Activated naive CD4-positive, alpha-beta T cell (primary cell): ENCODE measurements at places on chromosomes 7 and 10.

- no peak for DNase-seq
These were observed 13.7 kb downstream of the LBX1 start for GRCh38 chr10:101215397-101216206.

DNA sequence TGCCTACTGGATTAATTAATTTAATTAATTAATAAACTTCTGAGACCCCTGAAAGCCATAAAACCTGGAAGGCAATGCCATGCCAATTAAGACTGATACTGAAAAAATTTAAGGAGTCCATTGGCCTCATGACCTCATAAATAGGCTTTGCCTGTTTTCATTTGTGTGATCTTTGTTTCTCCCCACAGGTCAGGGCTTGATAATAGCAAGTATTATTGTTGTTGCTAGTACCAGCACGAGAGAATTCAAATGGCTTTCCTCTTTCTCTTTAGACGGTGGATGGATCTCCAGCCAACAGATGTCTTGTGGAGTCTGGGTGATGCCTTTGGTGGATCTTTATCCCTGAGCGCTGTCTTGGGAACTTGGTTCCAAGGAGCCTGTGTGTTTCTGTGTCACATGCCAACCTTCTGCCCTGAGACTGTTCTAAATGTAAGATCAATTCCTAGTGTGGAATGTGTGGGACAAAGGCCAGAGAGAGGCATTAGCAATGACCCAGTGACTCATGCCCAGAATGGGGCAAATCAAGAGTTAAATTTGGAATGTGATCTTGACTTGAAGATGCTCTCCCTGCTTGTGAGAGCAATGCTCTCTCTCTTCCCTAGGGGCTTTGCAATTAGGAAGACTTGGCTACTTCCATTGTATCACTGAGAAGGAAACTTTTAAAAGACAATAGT, 17.7 kb downstream of the ACSM6 start:
- no peak for DNase-seq

GRCh38 chr7:45098983-45099839, 10.4 kb upstream of the NACAD start:
- DNase-seq: no peak

DNA sequence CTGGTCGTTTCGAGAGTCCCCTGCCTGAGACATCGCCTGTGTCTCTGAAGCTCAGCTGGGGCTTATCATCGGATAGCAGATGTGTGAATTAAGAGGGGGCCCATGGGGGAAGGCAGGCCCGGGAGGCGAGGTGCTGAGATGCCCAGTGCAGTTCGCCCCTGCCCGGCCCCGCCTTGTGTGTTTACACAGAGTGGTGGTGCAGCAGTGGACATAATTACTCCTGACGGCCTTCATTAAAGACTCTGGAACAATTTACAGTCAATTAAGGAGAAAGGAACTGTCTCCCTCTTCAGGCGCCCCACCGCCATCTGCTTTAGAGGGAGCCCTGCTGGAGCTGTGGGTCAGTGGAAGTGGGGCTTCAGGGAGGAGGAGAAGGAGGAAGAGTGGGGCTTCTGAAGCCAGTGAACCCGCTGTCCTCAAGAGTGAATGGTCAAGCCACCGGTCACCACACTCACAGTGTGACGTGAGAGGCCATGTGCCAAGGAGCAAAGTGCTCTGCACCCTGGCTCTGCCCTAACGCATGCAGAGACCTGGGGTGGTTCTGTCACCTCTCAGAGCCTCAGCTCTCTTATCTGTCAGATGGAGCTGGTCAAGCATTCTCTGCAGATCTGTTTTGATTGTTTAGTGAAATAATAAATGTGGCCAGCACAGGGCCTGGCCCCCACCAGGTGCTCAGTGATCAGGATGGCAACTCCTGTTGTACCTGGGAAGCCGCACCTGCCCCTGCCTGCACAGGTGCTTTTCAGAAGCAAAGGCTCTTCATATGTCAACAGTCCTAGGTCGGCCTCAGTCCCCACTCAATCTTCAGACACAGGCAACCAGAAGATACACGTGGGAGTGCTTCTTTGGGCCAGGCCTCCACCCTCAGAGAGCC, 65.6 kb downstream of the CDH23 start:
- DNase-seq: no peak

- DNase-seq: no peak
These were observed 128.4 kb upstream of the NPVF start for GRCh38 chr7:25356534-25357151.
